ENCODE measurements at places on chromosomes 4 and X.

DNA sequence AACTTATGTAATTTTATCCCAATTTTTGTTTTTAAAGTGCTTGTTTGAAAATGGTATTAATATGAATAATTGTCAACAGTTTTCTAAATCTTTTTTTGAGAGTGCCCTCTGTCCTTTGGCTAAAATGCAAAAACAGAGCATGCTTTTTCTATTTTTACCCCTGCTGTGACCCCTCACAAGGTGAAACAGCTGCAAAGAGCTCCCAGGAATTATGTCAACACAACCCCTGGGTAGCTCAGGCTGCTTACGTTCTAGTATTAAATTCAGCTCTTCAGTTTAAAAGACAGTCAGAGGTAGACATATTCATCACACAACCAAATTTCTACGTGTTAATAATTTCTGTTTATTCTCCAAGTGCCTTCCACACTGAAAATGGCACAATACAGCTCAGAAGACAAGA, 367.5 kb downstream of the PRDM5 start:
- no peak for DNase-seq

- DNase-seq: no peak
Measured at GRCh38 chr4:39346856-39347519, 19.2 kb downstream of the RFC1 start.

DNA sequence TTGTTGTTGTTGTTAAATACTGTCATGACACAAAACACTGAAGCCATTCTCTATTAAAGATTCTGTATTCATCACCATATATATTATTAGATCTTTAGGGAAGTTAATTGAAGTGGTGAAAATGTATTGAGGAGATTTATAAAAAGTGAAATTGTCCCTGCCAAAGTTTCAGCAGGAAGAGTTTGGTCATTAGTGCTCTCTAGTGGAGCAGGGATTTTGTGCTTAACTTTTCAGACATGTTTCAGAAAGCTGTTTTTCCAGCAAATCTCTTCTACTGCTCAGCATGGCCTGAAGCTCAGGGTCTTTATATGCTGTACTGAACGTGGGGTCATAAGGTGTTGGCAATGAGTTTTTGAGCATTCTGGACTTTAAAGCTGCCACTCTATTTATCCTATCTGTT, 36.7 kb upstream of the CXXC4 start:
- DNase-seq: no peak

GRCh38 chr4:138086611-138087041, 155.5 kb downstream of the SLC7A11 start:
- no peak for DNase-seq

DNA sequence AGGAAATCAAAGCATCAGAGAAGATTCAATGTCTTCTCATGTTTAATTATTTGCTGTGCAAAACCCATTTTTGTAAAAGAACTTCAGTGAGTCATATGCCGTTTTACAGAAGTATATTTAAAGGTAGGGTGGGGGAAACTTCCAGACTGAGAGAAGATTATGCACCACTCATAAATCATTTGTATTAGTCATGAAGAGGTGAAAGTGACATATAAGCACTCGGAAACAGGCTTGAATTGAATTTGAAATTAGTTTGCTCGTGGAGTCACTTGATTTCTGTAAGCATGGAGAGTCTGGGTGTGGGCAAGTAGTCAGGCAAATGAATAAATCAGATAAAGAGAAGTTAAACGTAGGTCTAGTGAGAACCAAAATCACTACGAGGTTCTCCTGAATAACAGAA, 335.1 kb downstream of the ANK2 start:
- no peak for DNase-seq

- DNase-seq: no peak
Measured at GRCh38 chrX:46561824-46562657, 11.5 kb upstream of the CHST7 start.

DNA sequence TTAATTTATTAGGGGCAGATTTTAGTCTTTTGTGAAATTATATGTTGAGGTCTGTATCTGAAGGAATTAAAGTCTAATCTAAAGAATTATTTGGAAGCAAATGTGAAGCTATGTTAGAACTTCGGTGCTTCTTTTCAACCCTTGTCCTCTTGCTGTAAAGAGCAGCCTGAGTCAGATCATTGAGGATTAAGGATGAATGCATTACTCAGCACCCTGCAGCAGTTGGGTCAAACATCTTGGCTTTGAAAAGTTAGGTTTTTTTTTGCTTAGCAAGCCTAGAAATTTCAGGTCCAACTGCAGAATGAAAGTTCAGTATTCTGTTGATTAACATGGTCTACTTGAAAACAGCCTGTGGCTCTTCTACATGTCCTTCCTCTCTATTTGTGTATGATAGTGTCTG, 57.6 kb downstream of the SLC4A4 start:
- DNase-seq: no peak

DNA sequence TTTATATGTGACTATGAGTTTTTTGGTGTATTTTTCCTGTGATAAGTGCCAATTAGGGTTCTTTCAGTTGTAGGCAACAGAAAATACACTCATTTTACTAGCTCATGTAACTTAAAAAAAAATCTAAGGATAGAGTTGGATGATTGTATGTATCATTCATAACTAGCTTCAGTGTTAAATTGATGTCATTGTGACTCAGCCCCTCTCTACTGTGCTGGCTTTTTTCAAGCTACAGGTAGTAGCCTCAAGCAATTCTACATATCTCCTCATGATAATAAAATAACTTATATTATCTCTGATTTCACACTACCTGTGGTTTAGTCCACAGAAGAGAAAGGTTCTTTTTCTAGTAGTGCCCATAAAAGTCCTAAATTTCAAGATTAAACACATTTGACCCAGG, 11.9 kb downstream of the WDR17 start:
- no peak for DNase-seq

DNA sequence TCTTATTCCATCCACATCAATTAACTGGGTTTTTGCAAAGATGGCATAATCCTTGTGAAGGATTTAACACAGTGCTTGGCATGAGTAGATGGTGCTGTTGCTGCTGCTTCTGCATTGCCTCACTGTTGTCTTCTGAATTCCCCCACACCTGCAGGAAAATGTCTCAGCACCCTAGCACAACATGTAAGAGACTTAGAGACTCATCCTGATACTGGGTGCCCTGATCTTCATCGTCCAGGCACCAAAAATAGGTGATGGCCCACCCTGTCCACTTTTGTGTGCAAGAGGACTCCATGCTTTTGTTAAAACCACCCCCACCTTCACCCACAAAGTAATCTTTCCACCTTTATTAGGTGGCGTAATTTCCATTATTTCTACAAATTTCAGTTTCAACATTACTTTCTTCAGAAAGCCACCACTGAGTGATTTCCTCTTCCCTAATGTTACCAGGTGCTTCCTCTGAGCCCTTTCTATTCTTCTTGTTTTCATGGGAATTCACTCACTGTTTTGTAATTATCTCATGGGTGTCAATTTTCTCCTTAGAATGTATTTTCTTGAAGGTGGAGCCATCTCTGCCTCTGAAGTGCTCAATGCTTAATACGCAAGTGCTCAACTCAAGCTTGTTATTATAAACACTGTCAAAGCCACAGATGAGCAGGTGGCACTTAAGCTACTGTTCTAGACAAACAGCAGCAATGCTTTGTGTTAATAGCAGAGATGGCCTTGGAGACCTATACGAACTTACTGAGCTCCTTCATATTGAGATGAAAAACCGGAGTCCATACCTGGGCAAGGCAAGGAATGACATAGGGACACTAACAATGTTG, 89.5 kb downstream of the HS3ST1 start:
- DNase-seq: no peak

DNA sequence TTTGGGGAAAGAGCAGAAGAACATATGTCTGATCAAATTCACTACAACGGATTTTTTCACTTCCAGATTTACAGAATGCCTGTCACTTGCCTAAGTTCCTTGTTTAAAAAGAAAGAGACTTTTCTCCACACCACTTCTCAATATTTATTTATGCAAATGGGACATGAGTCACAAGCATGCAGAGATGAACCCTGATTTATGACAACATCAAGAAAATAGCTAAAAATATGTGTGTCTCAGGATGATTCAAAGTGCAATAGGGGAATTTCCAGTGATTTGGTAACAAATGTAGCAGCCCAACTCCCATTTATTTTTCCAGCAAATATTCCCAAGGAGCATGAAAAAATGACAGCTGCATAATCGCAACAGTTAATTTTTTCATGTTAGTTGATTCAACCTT, 180.4 kb upstream of the FAT1 start:
- DNase-seq: no peak
